Sigmoid colon (tissue), 7 donors: ENCODE measurements at places on chromosomes 2 and 18.

- peak; percentile 44 for DNase-seq
Observed at GRCh38 chr2:9714630-9715214, 83.9 kb upstream of the YWHAQ start.

GRCh38 chr2:160963957-160964356, 196.3 kb upstream of the TANK start:
- DNase-seq: no peak

- DNase-seq: no peak
Observed at GRCh38 chr2:108586631-108587030, 52.4 kb downstream of the LIMS1 start.

DNA sequence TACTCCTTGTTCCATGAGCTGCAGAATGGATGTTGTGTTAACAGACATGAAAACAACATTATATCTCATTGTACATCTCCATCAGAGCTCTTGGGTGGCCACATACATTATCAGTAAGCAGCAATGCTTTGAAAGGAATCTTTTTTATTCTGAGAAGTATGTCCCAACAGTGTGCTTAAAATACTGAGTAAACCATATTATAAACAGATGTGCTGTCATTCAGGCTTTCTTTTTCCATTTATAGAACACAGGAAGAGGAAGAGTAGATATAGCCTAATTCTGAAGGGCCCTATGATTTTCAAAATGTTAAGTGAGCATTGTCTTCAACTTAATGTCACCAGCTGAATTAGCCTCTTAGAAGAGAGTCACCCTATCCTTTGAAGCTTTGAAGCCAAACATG, 44.3 kb upstream of the CABYR start:
- no peak for DNase-seq

DNA sequence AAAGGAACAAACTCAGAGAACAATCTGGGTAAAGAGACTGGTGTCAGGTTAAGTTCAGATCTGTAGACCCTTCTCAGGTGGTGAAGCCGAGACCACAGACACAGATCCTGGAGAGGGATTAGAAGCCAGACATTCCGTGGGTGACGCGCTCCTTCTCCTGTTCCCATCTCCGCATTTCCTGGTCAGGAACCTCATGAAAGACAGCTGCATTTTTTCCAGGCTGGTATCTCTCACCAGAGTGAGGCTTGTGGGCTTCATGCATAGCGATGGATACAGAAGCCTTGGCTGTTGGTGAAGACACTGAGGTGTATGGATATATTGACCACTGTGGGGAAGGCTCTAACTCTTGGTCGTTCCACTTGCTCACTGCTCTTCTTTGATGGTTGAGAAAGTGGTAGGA, 152.6 kb downstream of the FAM210A start:
- no peak for DNase-seq
